ENCODE measurements at places on chromosomes 2 and 18. TPM values are rescaled to one million over a fixed set of nuclear protein-coding genes. Genes with fewer than 3 reads are reported as not detected.
A peak's percentile ranks its signal among the peaks of the same experiment; 100 is the strongest.

- peak; percentile 58 for DNase-seq
These were observed 963 bp downstream of the INPP1 start for GRCh38 chr2:190344276-190344827.

DNA sequence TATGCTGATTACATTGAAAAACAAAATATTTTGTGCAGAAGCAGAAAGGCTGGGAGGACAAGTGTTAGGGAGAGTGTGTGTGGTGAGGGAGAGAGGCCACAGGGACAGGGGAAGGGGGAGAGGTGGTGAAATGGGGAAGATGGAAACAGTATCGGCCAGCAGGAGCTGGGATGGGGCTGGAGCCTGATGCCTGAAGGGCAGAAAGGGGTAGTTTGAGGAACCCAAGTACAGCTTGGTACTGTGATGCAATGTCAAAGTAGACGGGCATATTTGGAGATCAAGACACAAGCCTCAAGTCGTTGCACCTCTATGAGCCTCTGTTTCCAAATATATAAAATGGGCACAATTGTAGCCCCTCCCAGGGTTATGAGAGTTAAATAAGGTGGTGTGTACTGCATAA lies 152.1 kb downstream of the LPIN1 start:
- DNase-seq: no peak

SYT4 gene
- not detected for total RNA-seq

DNA sequence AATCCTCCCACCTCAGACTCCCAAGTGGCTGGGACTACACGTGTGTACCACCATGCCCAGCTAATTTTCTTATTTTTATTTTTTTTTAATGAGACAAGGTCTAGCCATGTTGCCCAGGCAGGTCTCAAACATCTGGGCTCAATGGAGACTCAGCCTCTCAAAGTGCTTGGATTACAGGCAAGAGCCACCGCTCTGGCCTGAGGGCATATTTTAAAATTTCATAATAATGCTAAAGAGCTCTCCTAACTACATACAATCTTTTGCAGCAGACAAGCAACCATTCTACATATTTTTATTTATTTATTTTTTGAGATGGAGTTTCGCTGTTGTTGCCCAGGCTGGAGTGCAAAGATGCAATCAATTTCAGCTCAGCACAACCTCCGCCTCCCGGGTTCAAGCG lies 207.0 kb downstream of the RAB3GAP1 start:
- no peak for DNase-seq

DNA sequence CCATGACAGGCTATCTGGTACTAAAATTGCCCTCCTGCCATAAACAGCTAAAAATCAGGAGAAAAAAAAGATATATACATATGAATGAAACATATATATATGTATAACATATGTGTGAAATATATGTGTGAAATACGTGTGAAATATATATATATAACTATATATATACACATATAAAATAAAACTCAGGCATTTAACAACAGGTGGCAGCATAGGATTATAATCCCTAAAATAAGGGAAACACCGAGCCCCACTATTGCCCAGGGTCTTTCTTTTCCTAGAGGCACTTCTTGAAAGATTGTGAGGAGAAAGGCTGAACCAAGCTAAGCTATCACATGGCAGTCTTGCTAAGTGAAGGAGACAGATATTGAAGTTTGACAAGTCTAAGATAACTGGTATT lies 65.9 kb upstream of the CYTIP start:
- DNase-seq: no peak

GRCh38 chr2:60283626-60284025 lies 269.8 kb downstream of the BCL11A start:
- no peak for DNase-seq

DNA sequence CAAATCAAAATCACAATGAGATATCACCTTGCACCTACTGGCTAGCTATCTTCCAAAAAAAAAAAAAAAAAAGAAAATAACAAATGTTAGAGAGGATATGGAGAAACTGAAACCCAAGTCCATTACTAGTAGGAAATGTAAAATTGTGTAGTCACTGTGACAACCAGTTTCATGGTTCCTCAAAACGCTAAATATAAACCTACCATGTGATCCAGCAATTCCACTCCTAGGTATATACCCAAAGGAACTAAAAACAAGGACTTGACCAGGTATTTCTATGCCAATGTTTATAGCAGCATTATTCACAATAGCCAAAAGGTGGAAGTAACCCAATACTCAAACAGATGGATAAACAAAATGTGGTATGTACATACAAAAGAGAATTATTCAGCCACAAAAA lies 11.7 kb upstream of the SCRN3 start:
- DNase-seq: no peak

GRCh38 chr2:205964111-205964761 lies 121.7 kb downstream of the INO80D start:
- no peak for DNase-seq

GRCh38 chr2:11722292-11723060 lies 24.0 kb upstream of the LPIN1 start:
- no peak for DNase-seq

GRCh38 chr2:30766666-30767065 lies 40.6 kb downstream of the CAPN13 start:
- DNase-seq: no peak

AAK1 gene
- 28.3 TPM for total RNA-seq

DNA sequence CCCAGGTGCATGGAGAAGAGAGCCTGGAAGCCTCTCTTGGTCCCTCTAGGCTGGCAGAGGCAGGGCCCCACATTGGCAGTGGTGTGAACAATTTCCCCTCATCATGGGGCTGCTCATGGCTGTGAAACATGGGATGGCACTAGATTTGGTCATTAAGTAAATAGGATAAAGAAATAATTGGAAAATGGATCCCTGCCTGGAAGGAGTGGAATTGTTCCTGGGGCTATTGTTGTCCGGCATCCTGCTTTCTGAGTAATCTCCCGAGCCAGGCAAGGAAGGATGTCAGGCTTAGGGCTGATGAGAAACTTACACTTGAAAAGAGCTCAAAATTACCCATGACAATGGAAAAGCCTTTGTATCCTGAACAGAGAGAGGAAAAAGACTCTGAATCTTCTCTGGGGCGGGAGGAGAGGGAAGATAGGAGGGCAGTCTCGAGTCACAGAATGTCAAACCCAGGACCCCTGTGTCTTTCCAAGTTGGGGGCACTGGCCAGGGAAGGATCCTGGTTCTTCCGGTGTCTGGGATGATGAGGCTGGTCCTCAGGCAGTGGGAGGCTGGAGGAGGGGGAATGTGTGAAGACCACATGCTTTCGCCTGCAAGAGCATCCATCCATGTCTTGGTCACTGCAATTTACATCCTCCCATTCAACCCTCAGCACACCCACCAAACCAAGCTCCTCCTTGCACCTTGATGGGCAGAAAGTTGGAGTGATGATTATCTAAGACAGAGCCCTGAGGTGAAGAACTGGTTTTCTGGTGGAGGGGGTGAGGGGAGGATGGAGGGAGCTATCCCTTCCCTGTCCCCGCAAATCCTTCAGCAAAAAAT lies 27.1 kb upstream of the STEAP3 start:
- DNase-seq: no peak

DNA sequence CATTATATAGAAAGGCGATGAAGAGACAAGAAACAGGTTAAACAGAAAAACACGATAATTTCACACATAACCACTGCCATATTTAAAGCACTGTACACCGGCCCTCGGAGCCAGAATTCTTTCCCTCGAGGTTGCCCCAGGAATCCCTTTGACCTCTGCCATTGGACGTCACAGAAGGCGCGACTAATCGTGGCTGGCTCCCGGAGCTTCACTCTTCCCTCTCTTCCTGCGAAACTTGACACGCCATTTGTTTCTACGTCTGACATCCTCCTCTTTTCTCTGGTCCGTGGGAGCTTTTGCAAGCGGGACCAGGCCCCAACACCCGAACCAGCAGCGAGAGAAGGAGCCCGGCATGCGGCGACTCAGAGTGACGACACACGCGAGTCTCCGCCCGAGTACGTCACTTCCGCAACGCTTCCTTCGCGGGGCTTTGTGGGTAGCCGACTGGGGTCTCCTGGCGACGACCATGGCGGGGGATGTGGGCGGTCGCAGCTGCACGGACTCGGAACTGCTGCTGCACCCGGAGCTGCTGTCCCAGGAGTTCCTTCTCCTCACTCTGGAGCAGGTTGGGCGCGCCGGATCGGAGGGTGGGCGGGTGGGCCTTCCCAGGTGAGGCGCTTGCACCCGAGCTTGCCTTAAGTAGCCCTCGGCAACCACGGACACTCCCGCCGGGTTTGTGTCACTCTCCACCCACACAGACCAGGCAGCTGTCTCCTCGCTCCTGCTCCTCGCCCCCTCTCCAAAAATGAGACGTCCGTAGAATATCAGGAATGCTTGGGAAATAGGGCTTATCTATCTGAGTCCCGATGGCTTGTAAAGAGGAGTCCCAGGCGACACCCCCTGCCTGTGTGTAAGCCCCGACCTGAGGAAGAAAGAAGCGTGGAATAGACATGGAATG lies at the start of gene C2orf49:
TSS of gene C2orf49 (plus strand) at position 419 of the 898 bp plus-strand sequence. CDS start at position 467, 48 bp downstream.
- DNase-seq: peak; percentile 94

- no peak for DNase-seq
These were observed 21.1 kb upstream of the CELF4 start for GRCh38 chr18:37586656-37587225.

- no peak for DNase-seq
These were observed 21.6 kb downstream of the TSN start for GRCh38 chr2:121776885-121777698.

GRCh38 chr2:230575642-230576324 lies 136.9 kb upstream of the CAB39 start:
- DNase-seq: no peak

DNA sequence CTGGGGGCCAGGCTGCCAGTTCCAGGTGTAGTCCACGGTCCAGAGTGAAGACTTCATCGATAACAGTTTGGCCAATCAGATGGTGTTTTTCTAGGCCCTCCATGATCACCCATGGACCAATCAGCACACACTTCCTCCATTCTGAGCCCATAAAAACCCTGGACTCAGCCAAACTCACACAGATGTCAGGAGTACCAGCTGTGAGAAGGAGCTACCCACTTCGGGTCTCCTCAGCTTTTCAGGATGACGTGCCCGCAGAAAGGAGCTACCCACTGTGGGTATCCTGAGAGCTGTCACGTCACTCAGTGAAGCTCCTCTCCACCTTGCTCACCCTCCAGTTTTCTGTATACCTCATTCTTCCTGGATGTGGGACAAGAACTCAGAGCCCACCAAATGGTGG lies 210.0 kb upstream of the RASGRP3 start:
- DNase-seq: no peak

Measured in myocyte (in vitro differentiated cells).